AG09309 (cell line): ENCODE measurements at places on chromosomes 1 and 21.

DNA sequence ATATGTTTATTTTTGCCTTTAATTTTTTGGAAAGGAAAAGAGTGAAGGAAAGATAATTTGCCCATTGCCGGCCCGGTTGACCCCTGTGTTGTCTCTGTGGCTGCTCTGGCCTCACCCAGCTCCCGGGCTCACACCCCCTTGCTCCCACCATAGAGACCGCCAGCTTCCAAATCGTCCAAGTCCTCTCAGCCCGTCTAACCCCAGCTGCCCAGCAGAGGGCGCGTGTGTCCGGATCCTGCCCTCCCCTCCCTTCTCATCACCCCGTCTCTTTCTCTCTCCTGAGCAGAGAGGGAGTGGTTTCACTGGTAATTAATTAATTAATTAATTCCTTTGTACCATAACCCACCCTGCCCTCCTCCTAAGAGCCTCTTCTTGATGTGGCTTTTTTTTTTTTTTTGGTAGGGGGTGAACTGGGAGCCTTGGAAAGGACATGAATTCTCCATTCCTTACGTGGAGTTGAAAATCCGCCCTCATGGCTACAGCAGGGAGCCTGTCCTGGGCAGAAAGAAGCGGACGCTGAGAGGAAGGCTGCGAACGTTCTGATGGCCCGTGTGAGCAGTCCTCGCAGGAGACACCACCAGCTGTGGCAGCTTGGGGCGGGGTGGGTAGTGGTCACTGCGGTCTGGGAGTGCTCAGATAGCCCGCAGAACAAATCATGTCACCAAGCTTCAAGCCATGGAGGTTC is 45.9 kb downstream of the KIAA0040 start:
- no peak for DNase-seq

GRCh38 chr1:66292944-66293343 is 241.0 kb upstream of the SGIP1 start:
- no peak for DNase-seq

DNA sequence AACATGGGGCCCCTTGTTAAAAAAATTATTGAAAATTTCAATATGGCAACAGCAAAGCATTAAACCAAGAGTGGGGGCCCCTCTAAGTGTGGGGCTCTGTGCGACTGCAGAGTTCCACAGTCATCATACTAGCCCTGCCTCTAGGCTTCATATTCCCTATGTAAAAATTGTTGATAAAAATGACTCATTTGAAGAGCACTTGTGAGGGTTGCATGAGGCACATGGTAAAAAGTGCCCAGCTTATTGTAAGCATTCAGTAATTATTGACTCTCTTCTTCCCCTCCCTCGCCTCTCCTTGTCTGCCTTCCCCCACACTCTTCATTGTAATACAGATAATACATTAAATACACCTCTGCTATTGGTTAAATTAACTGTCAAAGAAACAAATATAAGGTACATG is 86.7 kb upstream of the PTBP2 start:
- no peak for DNase-seq

GRCh38 chr1:107776900-107777663 is 187.9 kb downstream of the VAV3 start:
- DNase-seq: no peak

DNA sequence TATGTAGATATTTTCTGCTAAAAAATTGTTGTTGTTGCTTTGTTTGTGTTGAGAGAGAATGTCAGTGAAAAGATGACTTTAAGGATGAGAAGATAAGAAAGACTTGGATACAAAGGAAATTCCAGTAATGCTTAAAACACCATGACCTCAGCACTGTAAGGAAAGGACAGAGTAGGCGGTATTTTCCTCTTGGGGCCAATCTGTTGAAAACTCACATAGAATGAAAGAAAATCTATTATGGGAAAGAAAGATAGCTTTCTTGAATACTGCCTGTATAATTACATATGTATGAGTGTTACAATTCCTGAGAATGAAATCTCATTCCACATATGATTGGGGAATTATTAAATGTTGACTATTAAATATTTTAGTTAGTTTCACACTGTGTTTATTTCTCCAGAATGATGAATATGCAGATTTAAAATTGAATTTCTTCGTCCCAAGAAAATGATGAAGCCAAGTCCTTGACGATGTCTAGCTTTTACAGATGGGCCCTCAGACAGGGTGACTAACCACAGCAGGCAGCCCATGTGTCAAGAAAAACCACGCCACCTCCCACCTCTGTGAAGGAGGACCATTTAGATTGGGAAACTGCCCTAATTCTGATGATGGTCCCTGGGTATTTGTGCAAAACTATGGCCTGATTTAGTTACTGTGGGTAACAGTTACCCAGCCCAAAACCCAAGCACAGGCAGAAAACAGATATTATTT is 49.7 kb upstream of the LMO4 start:
- no peak for DNase-seq

DNA sequence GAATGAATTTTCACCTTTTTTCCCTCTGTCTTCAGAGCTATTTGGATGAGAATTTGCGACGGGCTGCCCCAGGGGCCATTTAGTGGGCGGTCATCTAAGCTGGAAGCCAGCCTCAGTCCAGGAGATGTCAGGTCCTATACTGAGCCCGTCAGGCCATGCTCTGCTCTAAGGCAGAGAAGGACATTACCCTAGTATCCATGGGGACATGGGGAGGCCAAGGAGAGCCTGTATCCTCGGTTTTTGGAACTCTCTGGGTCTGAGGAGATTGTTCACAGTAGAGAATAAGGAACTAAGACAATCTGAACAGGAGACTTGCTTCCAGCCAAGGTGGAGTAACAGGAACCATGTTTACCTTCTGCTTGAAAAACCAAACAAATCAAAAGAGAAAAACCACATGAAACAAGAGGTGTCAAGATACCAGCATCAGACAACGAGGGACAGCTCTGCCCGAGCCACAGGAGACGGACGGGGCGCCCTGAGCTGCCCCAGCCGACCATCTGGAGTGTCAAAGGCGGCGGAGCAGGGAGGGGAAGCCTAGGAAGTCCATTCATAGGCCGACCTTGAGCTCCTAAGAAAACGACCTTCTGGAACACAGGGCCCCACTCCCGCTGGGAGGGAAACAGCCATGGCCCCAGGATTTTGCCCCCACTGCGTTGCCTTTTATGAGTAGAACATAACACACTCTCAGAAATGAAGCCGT is 20.0 kb upstream of the ADARB1 start:
- DNase-seq: no peak

DNA sequence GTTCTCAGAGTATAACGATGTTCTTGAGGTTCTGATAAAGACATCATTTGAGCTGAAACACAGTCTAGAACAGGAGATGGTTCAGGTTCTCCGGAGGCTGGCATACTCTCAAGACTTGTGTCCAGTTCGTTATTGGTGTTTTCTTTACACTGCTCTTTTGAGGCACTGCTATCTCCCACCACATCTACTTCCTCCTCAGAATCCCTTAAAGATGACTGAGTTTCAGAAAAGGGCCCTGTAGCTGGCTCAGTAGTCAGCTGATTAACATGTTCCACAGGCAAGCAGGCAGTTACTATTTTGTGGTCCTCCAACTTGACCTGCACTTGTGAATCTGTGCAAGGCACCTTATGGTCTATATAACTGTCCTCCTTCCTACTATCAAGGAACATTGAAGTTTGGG is 50.2 kb downstream of the ZZZ3 start:
- no peak for DNase-seq

GRCh38 chr1:110255392-110255787 is 45.3 kb downstream of the KCNC4 start:
- DNase-seq: no peak

- DNase-seq: no peak
Observed at GRCh38 chr1:153404768-153405167, 11.6 kb upstream of the S100A7A start.

- no peak for DNase-seq
Observed at GRCh38 chr1:167716000-167716271, 5.8 kb upstream of the MPZL1 start.

DNA sequence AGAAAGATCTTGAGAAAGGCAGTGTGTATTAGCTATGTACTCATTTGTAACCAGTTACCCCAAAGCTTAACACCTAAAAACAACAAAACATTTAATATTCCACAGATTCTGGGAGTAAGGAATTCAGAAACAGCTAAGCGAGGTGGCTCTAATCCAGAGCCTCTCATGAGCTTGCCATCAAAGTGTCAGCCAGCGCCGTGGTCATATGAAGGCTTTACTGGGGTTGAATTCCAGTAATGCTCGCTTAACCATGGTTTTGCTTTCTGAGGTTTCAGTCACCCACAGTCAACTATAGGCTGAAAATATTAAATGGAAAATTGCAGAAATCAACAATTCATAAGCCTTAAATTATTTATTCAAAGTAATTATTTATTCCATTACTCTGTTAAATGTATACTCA is 101.8 kb downstream of the CLIC6 start:
- DNase-seq: peak; percentile 29

DNA sequence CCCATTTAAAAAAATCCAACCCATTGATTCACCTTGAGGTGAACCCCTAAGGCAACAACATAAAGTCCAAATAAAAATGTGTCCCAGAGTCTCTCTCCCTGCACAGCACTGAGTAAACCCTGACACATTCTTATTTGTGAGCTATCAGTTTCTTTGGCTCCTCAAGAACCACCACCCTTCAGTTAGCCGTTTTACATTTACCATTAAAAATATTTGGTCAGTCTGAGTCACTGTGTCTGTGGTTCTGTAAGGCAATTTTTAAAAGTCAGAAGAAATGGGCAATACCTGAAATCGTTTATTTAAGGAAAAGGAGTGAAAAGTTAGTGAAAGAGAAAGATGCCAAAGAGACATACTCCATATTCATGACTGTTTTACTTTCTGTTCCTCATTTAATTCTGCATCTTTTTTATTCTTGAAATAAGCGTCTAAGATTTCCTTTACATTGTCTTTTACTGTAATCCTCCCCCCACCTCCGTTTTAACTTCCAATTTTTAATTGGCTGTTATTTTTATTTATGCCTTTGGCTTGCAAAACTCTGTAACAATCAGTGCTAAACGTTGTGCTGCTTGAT is 91.7 kb upstream of the IVNS1ABP start:
- DNase-seq: no peak

DNA sequence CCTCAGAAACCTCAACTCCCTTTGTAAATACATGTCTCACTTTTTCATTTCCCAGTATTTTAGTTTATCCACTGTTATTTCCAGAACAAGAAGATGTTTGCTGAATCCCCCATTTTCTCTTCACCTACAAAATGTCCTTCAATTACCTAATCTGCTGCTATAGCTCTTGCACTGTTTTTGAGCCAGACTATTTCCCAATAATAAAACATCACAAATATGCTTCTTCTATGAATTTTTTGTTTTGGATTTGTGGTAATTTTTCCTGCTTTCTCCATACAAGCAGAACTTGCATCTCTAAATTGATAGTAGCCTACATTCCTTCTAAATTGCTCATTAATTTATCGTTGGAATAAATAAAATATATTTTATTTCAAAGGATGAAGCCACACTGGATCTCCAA is 199.6 kb upstream of the C1orf87 start:
- DNase-seq: no peak

DNA sequence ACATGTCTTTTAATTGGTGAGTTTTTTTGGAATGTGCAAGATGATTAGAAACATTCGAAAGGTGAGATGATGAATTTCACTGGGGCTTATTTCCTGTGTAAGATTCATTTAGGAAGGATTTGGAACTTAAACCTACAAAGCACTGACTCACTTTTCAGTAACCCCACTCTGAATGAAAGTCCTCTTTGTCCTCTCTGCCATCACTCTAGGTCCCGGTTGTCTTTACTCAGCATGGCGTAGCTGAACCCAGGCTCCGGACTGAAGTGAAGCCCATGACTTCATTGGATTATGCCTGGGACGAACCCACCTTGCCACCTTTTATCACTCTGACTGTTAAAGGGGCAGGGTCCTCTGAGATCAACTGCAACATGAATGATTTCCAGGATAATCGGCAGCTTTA is 139.4 kb downstream of the VPS13D start:
- no peak for DNase-seq

- no peak for DNase-seq
Observed at GRCh38 chr21:17406202-17406601, 106.6 kb upstream of the CXADR start.

DNA sequence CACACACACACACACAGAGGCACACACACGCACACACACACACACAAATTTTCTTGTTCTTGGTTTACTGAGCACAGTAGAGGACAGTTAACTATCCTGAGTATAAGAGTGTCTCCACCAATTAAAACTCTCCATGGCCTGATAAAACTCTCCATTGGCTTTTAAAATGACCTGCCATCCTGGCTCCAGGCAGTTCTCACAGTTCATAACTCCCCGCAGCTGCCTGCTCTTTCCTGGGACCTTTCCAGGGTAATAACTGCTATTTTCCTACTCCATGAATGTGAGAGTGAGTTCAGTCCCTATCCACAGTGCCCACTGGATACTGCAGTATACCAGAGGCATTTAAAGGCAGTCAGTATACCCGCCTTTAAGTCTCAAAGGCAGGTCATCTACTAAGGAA is 351.5 kb downstream of the PLPP3 start:
- no peak for DNase-seq

- DNase-seq: no peak
Observed at GRCh38 chr1:156760092-156760795, 7.1 kb upstream of the PRCC start.

DNA sequence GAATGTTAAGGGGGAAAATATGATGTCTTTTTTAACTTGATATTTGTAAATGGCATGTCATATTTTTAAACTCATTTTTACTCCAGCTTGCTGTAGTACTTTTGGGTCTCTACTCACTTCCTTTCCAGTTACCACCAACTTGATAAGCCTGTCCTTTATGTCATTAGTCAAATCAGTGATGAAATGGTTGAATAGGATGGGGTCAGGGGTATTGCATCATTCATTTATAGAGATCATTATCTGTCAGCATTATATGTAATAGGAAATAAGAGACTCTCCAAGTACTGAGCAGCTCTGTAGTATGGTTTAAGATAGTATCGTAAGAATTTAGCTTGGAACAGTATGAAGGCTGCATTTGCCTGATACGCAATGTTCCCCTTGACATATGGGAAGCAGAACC is 227.3 kb downstream of the BRINP3 start:
- DNase-seq: no peak

DNA sequence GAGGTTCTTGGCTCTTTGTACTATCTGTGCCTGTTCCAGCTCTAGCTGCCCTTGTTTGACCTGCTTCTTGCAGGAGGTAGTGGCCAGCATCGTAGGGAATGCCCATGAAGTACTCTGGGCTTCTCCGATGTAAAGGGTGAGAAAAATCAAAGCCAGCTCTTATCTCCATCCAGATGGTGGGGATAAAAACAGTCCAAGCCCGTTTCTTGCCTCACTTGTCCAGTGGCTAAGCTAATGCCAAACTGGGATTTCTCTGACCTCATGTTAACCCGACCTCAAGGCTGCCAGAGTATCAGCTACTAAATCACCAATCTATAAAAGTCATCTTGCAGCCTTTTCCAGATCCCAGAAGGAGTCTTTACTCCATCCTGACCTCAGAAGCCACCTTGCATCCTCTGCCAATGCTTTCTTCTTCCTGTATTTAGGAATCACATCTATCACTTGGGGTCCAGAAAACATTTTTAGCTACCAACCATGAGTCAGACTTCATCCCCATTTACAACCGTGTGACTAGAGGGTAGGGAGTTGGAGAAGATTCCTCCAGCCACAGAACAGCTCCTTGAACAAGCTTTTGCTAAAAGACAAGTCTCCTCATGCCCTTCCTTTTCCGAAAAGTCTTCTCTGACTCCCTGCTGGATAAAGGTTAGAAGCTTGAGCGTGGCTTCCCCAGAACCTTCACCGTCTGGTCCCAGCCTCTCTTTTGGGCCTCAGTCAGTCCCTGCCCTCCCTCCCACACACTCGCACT is 35.9 kb downstream of the KCNC4 start:
- DNase-seq: peak; percentile 16
